Right atrium auricular region (tissue), 2 donors: ENCODE measurements at places on chromosomes 11 and 22. TPM values are rescaled to one million over a fixed set of nuclear protein-coding genes. Genes with fewer than 3 reads are reported as not detected.
A peak's percentile ranks its signal among the peaks of the same experiment; 100 is the strongest.

DNA sequence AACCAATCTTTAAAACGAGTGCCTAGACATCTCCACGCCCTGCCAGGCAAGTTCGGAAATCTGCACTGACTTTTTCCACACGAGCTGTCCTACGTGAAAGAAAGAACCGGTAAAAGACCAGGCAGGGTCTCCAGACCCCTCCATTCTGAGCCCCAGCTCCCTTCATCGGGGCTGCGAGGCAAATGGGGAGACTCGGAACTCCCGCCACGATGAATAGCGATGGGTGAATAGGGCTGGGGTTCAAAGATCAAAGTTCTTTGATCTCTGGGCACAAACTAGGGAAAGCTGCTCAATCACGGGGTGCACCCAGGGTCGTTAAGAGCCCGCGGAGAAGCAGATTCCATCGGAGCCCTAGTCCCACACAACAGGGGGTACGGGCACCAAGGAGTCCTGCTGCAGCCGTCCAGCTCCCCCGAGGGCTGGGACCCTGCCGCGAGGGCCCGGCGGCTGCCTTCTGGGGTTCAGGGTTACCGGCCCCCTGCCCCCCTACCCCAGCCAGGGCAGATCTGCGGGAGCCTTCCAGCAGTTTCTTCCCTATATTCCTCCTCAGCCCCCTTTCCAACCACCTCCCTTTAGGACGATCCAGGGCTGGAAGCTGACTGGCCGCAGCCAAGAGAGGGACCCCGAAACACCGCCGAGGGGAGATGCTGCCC lies 1.1 kb downstream of the LRP4 start:
- no peak for DNase-seq

Gene OPCML
- total RNA-seq = not detected

Gene GNG3
- total RNA-seq = not detected

- DNase-seq = no peak
Observed at GRCh38 chr11:79264284-79264683, 176.5 kb downstream of the TENM4 start.

- no peak for DNase-seq
Observed at GRCh38 chr22:39898997-39899396, 1.9 kb upstream of the GRAP2 start.

DNA sequence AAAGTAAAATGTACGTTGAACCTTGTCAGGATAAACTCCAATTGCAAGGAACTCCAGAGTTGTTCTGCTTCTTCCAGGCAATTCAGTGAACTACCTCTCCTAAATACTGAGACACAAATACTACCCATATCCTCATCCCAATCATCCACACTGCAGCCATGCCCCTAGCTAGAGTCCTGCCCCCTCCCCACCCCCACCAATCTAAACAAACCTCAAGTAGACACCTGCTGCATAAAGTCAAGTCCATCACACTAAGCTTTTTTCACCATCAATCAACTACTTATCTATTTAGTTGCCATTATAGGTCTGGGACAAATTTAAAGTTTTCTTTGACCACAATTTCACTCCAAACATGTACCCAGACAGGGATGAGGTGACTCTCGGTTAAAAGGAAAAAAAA lies 93.2 kb upstream of the APOA1 start:
- DNase-seq = no peak

- no peak for DNase-seq
Observed at GRCh38 chr22:31825513-31825912, 71.7 kb downstream of the DEPDC5 start.

- DNase-seq = no peak
Observed at GRCh38 chr11:46006418-46007070, 84.1 kb downstream of the LARGE2 start.

Gene CCDC116
- total RNA-seq = not detected

GRCh38 chr11:101031713-101032112 lies 97.9 kb downstream of the PGR start:
- no peak for DNase-seq

GRCh38 chr11:76721755-76722677 lies 51.5 kb upstream of the LRRC32 start:
- peak; percentile 89 for DNase-seq

GRCh38 chr22:19606332-19607191 lies 82.4 kb upstream of the CLDN5 start:
- DNase-seq = no peak

Gene OR8D1
- total RNA-seq = not detected

DNA sequence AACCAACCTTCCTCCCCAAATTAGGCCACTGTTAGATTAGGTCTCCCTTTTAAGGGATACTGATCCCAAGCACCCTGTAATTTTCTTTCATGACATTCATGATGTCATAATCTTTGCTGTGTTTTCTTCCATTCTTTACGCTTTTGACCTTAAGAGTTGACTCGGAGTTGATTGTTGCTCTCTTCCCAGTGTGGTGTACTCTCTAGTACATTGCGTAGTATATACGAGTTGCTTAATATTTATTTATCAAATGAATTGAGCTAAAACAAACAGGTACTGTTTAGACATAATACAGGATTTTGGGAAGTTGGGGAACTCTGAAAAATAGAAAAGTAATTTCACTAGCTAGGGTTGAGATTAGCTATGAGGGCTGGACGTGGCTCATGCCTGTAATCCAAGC lies 49.8 kb downstream of the SVIP start:
- DNase-seq = no peak

DNA sequence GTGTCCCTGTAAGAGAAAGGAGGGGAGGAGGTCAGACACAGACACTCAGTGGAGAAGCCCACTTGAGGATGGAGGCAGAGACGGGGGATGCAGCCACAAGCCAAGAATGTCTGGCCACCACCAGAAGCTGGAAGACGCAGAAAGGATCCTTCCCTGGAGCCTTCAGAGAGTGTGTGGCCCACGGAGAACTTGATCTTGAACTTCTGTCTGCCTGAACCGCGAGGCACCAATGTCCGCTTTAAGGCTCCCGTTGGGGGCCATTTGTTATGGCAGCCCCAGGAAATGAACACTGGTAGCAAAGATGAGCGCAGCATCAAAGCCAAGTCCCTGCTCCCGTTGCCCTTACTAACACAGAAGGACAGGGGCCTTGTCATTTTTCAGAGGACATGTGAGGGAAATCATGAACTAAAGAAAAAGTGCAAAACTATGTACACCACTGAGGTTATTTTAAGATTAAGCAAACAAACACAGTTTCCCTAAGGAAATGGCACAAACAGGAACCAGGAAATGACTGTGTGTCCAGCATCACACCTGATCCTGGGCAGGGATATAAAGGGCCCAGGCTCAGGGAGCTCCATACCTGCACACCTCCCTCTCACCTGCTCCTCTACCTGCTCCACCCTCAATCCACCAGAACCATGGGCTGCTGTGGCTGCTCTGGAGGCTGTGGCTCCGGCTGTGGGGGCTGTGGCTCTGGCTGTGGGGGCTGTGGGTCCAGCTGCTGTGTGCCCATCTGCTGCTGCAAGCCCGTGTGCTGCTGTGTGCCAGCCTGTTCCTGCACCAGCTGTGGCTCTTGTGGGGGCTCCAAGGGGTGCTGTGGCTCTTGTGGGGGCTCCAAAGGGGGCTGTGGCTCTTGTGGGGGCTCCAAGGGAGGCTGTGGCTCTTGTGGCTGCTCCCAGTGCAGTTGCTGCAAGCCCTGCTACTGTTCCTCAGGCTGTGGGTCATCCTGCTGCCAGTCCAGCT lies at the start of gene KRTAP5-6:
TSS of gene KRTAP5-6 (plus strand) at position 588 of the 963 bp plus-strand sequence. CDS start at position 639, 51 bp downstream.
- DNase-seq = no peak

DNA sequence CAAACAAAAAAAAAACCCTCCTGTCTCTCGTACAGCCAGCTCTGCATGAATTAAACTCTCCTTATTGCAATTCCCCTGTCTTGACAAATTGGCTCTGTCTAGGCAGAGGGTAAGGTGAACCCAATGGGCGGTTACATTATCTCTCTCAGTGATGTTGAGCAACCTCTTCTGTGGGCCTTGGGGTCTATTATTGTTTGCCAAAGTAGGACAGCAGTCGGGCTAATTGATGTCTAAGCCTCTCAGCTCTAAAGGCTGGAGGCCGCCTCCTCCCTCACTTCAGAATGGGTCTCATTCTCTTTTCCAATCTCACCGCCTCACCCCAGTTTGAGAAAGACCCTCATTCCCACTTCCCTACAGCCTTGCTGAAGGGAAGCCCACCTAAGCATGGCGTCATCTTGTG lies 1.3 kb upstream of the SLC25A45 start:
- DNase-seq = no peak

GRCh38 chr22:50529897-50530579 lies at the start of gene TYMP:
Gene TYMP, minus strand, starts transcription at chr22:50530012. Its CDS starts 303 bp downstream, at chr22:50529709.
- peak; percentile 90 for DNase-seq

Gene KRTAP5-1
- total RNA-seq = not detected

- DNase-seq = no peak
Observed at GRCh38 chr22:27724709-27725108, 76.8 kb downstream of the MN1 start.

GRCh38 chr11:2129308-2129698 lies 9.9 kb downstream of the IGF2 start:
- DNase-seq = no peak

Gene ANGPTL5
- total RNA-seq = 1.4 TPM

DNA sequence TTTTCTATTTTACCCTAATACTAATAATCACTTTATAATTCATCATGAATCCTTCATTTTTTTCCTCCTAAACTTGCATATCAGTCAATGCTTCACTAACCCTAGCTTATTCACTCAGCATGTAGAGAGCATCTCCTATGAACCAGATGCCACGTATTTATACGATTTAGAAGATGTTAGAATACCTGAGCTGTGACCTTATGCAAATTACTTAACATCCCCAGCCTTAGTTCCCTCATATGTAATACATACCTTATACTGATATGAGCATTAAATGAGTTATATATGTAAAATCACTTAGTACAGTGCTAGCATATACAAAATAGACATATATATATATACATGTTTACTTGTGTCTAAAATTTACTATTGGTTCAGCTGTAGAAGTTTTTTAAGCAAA lies 9.0 kb downstream of the FAM76B start:
- no peak for DNase-seq

Gene INPPL1
- total RNA-seq = 68.8 TPM

Gene OR8G1
- total RNA-seq = not detected

GRCh38 chr11:99268886-99269285 lies 248.1 kb downstream of the CNTN5 start:
- no peak for DNase-seq

Gene MYRF
- total RNA-seq = 13.1 TPM

DNA sequence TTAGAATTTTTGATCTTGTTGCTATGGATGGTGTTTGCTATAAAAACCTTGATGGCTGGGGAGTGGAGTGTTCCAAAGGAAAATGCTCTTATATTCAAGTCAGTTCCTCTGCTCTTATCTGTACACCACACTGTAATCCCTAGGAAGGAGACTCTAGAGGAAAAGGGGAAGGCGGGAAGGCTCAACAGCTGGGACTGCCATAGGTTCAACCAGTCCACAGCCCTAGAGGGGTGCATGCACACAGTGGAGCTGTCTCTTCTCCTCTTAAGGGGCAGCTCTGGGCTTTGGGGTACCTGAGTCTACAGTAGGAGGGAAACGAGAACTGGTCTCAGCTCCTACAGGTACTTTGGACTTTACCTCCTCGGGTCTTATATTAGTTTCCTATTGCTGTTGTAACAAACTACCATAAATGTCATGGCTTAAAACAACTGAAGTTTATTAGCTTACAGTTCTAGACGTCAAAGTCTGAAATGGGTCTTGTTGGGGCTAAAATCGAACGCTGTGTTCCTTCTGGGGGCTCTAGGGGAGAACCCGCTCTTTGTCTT lies 77.2 kb upstream of the ZBED5 start:
- DNase-seq = no peak
